ENCODE measurements at places on chromosomes 11 and 22. TPM values are rescaled to one million over a fixed set of nuclear protein-coding genes. Genes with fewer than 3 reads are reported as not detected.

SEPTIN5 gene
- 0.41 TPM for total RNA-seq

- ATAC-seq: no peak
These were observed 217.6 kb downstream of the TTC28 start for GRCh38 chr22:28462041-28462440.

- no peak for ATAC-seq
These were observed 91.9 kb downstream of the CSTPP1 start for GRCh38 chr11:47028195-47029093.

DNA sequence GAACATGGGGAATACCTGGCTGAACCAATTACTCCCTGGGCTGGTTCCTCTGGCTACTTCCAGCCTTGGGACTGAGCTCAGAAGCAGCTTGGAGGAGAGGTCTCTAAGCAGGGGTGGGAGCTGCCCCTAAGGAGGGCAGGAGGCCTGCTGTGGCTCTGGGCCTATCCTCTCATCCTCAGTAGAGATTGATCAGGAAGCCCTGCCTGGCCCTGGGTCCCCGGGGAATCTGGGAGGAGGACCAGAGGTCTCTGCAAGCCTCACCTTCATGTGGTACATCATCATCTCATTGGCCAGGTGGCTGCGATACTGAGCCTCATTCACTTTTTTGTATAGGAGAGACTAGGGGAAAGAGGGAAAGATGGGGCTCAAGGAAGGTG, 91.1 kb downstream of the PDE2A start:
- ATAC-seq: no peak

C11orf86 gene
- not detected for total RNA-seq

CTSF gene
- 12.9 TPM for total RNA-seq

ESAM gene
- 0.50 TPM for total RNA-seq

CABP4 gene
- 2.2 TPM for total RNA-seq

DNA sequence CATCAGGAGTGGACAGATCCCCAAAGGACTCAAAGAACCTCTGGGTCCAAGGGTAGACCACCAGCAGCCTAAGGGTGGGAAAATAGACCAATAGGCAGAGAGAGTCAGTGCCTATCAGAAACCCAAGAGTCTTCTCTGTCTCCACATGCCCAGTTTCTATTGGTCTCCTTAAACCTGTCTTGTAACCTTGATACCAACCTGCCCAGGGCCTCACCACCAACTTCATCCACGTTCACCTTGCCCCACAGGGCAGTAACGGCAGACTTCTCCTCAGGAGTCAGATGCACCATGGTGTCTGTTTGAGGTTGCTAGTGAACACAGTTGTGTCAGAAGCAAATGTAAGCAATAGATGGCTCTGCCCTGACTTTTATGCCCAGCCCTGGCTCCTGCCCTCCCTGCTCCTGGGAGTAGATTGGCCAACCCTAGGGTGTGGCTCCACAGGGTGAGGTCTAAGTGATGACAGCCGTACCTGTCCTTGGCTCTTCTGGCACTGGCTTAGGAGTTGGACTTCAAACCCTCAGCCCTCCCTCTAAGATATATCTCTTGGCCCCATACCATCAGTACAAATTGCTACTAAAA, at the start of gene HBB:
HBB (minus strand) TSS at position 340 of the 579 bp plus-strand sequence; CDS start at position 290, 50 bp downstream.
- ATAC-seq: no peak

- ATAC-seq: peak; percentile 38
These were observed 27.1 kb downstream of the CWF19L2 start for GRCh38 chr11:107430525-107430924.

DNA sequence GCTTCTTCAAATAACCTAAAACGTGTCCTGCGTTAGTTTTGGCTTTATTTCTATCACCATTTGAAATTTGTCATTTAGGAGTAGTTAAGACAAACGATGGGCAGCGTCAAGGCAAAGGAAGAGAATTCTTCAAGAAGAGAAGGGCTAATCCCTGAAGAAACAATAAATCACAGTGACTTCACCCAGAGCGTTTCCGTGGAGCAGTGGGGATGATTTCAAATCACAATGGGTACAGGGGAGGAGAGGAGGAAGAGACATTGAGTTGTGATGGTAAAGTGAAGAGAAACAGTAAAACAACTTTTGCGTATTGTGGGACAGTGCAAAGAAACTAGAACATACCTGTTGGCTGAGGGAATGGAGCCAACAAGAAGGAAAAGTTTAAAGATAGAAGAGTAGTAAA, 9.7 kb downstream of the PDGFD start:
- ATAC-seq: no peak

TRIM29 gene
- not detected for total RNA-seq

DNA sequence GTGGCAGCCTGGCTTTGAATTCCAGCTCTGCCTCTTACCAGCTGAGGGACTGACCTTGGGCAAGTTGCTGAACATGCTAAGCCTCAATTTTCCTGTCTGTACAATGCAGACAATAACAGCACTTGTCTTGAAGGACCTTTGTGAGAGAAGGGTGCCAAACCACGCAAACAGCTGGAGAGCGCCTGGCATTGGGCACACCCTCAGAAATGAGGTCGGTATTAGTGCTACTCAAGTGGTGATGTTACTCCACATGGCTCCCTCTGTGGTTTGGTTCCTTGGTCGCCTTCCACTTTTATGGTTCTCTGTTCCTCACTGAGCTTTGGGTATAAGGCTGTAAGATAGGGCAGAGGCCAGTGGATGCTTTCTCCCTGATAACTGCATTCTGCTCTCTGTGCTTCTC, 8.2 kb downstream of the UBASH3B start:
- ATAC-seq: no peak

DNA sequence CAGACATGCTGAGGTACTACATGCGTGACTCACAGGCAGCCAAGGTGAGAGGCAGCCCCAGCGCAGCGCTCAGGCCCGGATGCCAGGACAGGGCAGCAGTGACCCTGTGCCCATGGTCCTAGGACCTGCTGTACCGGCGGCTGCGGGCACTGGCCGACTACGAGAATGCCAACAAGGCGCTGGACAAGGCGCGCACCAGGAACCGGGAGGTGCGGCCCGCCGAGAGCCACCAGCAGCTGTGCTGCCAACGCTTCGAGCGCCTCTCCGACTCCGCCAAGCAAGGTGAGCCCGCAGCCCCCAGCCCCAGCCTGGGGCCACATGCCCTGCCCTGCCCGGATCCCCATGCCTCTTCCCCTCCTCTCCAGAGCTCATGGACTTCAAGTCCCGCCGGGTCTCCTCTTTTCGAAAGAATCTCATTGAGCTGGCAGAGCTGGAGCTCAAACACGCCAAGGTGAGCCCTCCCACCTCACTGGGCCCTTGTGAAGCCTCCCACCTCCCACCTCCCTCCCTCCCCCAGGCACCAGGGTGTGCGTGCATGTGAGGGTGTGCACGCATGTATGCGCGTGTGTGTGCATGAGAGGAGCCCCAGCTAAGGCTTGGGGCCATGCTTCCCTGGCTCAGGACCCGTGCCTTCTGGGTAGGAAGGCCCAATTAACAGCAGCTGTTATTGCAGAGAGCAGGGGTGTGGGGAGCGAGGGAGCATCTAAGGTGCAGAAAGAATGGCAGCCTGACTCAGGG, 5.3 kb downstream of the CFL1 start:
- no peak for ATAC-seq

FDXACB1 gene
- total RNA-seq: 3.7 TPM

CEND1 gene
- total RNA-seq: 3.9 TPM

DNA sequence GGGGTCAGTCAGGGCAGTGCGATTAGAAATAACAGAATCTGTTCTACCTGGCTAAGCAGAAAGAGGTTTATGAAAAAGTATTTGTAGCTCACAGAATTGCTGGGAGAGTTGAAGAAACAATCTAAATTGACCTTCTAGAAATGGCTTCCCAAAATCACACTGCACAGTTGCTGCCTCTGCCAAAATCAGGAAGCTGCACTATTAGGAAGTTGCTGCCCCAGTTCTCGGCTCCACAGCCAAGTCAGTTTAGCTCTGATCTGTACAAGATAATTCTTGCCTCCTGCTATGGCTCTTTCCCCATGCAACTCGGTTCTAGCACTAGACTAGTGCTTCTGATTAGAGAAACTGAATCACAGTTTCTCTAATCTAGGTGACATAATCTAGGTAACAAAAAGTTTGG, 16.0 kb upstream of the CCDC90B start:
- ATAC-seq: no peak

- no peak for ATAC-seq
These were observed 89.8 kb upstream of the FIBIN start for GRCh38 chr11:26904132-26904531.

DNA sequence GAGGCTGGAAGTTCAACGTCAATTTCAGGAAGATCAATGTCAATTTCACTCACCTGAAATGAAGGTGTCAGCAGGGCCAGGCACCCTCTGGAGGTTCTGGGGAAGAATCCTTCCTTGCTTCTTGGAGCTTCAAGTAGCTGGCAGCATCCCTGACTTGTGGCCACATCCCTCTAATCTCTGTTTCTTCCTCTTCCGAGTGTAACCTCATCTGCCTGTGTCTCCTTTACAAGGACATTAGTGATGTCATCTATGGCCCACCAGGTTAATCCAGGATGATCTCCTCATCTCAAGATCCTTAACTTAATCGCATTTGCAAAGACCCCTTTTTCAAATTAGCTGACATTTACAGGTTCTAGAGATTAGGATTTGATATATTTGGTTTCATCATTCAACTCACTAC, 240.8 kb upstream of the MTNR1B start:
- ATAC-seq: no peak

GRCh38 chr11:68322052-68322430, 9.7 kb downstream of the LRP5 start:
- ATAC-seq: no peak

GRCh38 chr11:86279747-86280146, 22.3 kb upstream of the HIKESHI start:
- ATAC-seq: no peak

DNA sequence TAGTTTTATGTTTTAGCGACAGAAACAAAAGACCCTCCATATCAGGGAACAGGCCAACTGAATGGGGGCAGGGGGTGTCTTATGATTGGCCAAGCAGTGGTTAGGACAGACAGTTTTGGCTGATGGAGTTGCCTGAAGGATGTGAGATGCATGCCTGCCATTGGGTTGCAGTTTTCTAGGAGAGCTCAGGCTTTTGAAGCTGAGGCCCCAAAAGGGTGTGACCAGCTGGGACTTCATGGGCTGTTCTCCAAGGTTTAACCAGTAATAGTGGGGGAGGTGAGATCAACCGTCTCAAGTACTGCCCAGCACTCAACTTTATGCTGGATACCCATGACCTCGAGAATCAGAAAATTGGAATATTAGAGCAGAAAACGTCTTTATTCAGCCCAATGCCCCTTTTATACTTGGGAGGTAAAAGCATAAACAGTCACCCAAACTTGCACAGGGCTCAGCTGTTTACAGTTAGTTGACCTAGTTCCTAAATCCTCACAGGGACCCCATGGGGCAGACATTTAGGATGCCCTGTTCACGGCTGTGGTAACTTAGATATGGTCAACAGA, 13.5 kb downstream of the DTX4 start:
- no peak for ATAC-seq

DEFB131B gene
- total RNA-seq: not detected

- no peak for ATAC-seq
These were observed 258.0 kb downstream of the TENM4 start for GRCh38 chr11:79182794-79183193.

DNA sequence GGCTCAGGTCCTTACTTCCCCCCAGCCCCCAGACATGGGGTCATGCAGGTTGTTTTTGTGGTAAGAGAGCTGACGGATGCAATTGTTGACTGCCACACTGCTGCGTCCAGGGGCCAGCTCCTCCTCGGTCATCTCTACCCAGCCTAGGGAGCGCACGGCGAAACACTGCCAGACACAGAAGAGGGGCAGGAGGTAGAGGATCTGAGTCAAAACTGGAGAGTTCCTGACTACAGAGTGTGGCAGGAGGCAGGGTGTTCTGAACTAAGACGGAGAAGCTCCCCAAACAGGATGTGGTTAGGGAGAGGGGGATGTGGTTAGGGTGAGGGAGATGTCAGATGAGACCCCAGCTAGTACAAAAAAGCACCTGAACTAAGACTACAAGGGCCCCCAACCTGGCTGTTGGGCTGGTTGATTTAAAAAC, 12.3 kb downstream of the SMPD1 start:
- peak; percentile 95 for ATAC-seq

GRCh38 chr22:22927888-22928665, 40.5 kb downstream of the IGLL5 start:
- ATAC-seq: no peak

DNA sequence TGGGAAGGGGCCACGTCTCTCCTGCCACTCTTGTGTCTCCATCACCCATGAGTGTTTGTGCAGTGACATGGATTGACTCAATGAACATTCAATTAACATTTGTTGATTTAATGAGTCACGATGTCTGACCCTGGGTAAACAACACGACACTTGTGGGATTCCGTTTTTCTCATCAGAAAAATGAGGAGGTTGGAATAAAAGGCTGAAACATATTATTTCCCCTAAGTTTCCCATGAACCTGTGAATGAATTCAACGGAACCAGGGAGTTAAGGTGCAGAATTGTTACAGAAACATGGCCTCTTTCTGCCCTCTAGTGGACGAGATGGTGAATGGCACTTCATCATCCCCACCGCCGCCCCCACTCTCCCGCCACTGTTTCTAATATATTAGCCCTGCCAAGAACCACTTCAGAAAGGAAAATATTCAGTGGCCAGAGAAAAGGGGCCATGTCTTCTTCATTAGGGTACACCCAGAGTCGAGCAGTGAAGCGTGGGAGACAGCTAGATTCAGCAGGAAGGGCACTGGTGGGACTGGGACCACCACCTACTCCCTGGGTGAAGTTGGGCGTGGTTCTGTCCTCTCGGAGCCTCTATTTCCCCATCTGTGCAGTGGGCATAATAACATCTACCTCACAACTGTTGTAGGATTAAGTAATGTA, 46.3 kb upstream of the SYT13 start:
- ATAC-seq: peak; percentile 44

IGLL5 gene
- not detected for total RNA-seq

DNA sequence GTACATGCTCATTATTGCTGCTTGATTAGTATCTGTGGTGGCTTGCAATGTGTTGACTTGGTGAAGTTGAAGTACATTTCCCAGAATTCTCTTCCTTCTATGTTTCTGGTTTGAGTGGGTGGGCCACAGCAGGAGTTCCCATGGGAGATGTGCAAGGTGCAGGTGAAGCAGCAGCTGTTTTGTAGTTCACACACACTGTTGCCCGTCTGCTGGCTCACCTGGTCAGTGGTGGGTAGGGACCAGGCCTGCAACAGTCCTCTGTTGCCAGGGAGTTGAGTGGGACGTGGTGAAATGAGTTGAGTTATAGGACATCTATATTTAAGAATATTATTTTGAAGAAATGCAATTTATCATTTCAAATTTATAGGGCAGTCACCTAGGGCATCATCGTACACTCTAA, 417.4 kb downstream of the TMEM135 start:
- no peak for ATAC-seq

GRCh38 chr11:123587044-123587443, 67.4 kb downstream of the SCN3B start:
- no peak for ATAC-seq
